ENCODE measurements at places on chromosomes 6 and 20.

GRCh38 chr20:40489886-40490285 is 199.2 kb downstream of the MAFB start:
- DNase-seq: no peak

GRCh38 chr20:53608456-53609452 is 15.1 kb upstream of the ZNF217 start:
- DNase-seq: peak; percentile 82

- no peak for DNase-seq
These were observed 47.4 kb downstream of the GPR63 start for GRCh38 chr6:96789871-96790270.

- DNase-seq: peak; percentile 43
These were observed 6.6 kb downstream of the MMP24OS start for GRCh38 chr20:35271073-35271882.

GRCh38 chr6:143971482-143972205 is 36.4 kb downstream of the PLAGL1 start:
- DNase-seq: no peak

GRCh38 chr20:63032026-63032800 is 25.4 kb upstream of the BHLHE23 start:
- no peak for DNase-seq

- DNase-seq: no peak
These were observed 777.8 kb downstream of the TBC1D32 start for GRCh38 chr6:120556491-120556890.

DNA sequence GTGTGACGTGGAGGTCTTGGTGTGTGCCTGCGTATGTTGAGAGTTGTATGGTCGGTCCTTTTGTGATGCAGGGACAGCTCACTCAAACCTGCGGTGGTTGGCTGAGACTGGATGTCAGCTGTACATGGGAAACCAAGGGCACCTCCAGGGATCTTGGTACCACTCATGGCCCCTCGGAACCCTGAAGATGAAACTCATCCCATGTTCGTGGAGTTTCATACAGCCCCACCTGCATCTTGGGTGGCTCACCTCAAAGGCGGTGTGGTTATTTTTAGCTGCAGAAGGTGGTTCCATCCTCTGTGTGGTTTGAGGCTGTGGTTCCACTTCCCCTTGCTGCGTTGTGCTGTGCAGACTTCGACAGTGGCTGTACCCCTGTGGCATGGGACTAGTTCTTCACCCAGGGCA is 52.6 kb upstream of the SLC22A1 start:
- DNase-seq: no peak

GRCh38 chr6:2116496-2116895 is 128.9 kb downstream of the GMDS start:
- no peak for DNase-seq

DNA sequence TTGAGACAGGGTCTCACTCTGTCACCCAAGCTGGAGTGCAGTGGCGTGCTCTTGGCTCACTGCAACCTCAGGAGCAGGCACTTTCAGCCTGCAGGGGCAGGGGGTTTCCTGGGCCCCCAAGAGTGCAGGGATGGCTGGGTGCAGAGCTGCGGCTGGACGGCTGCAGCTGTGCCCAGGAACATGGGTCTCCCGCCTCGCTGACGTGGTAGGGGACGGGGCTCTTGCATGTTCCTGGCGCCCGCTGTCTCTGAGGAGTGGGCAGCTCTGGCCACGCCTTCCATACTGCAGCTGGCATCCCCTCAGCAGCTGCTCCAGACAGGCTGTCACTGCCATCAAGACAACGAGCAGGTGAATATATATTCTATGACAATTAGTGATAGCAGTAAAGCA is 2.2 kb upstream of the DEK start:
- no peak for DNase-seq

- no peak for DNase-seq
These were observed 7.1 kb upstream of the MYT1 start for GRCh38 chr20:64156886-64157875.

DNA sequence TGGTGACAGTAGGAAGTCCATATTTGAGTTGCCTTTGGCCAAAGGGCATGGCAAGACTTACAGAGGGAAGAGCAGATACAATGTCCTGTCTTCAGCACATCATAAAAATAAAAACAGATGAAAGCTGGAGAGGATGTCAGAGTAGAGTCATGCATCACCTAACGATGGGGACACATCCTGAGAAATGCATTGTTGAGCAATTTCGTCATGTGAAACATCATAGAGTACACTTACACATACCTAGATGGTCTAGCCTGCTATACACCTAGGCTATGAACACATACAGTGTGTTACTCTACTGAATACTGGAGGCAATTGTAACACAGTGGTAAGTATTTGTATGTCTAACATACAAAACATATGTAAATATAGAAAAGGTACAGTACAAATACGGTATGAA is 75.6 kb downstream of the VEGFA start:
- DNase-seq: no peak

- no peak for DNase-seq
These were observed 16.5 kb downstream of the SLC52A3 start for GRCh38 chr20:751761-752160.

GRCh38 chr6:37399131-37399530 is 33.9 kb upstream of the CMTR1 start:
- DNase-seq: no peak

DNA sequence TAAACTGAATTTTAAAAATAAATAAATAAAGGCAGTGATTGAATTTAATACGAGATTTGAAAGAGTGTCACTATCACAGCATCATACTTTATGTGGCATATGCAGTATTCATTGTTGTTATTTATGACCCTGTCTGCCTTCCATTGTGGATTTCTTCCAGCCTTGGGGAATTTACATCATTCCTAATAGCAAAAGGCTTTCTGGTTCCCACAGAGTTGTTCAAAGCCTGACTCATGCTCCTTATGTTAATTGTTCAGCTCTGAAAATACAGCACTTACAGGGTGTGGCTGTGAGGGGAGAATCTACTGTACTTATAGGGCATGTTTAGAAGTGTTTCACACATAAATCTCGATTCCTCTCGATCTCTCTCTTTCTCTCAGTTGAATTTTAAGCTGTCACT is 54.4 kb downstream of the JAG1 start:
- peak; percentile 60 for DNase-seq

DNA sequence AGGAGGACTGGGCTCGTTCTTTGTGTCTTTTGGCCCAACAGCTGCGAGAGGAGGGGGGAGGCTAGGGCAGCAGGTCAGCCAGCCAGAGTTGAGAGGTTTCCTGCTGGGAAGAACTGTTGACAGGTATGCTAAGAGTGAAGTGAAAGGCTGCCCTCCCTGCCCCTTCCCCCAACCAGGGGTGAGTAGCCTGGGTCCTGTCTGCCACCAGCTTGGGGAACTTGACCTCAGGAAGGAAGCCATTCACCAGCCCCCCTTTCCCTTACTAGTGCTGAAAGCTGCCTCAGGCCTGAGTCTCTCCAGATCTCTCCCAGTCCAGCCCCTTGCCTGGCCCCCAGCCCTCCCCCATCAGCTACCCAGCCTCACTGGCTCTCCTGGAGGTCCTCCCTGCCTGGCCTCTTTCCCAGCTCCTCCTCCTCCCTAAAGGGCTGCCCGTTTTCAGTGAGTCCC is 20.7 kb upstream of the ZNF76 start:
- peak; percentile 89 for DNase-seq

DNA sequence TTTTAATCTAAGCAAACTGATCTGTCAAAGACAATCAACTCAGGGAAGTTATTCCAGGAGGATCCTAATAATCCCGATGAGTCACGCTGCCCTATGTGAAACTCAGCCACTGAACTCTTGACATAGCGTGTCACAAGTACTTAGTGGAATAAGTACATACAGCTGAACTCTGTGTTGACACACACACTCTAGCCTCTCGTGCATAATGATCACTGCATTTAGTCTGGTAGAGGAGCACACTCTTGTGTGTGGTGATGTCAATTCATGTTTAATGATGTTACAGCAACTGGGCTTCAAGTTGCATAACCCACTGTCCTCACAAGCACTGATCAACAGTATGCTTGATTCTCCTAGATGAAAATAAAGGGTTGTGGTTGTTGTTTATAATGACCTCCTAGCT is 148.3 kb downstream of the HACE1 start:
- DNase-seq: no peak

DNA sequence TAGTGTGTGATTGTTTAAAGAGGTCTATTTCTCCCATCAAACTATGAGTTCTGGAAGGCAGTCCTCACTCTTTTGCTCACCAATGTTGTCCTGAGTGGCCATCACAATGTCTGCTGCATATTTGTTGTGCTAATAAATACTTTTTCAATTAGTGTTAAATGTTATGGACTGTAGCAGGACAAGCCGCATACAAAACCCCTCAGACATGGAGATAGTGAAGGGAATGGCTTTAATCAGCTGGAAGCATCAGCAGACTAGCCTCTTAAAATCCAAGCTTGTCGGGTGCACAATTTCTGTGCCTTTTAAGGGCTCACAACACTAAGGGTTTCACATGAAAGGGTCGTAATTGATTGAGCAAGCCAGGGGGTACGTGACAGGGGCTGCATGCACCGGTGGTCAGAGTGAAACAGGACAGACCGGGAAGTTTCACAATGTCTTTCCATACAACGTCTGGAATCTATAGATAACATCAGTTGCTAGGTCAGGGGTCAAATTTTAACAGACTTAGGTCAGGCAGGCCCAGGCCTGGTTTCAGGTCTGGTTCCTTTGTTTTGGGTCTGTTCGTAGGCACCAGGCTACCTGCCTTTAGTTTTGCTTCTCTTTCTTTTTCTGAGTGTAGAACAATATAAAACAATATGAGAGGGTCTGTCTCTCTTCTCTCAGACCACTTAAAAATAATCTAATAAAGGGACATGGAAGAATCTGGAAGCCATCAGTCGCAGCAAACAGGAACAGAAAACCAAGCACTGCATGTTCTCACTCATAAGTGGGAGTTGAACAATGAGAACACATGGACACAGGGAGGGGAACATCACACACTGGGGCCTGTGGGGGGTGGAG is 327.6 kb upstream of the HTR1E start:
- peak; percentile 92 for DNase-seq

DNA sequence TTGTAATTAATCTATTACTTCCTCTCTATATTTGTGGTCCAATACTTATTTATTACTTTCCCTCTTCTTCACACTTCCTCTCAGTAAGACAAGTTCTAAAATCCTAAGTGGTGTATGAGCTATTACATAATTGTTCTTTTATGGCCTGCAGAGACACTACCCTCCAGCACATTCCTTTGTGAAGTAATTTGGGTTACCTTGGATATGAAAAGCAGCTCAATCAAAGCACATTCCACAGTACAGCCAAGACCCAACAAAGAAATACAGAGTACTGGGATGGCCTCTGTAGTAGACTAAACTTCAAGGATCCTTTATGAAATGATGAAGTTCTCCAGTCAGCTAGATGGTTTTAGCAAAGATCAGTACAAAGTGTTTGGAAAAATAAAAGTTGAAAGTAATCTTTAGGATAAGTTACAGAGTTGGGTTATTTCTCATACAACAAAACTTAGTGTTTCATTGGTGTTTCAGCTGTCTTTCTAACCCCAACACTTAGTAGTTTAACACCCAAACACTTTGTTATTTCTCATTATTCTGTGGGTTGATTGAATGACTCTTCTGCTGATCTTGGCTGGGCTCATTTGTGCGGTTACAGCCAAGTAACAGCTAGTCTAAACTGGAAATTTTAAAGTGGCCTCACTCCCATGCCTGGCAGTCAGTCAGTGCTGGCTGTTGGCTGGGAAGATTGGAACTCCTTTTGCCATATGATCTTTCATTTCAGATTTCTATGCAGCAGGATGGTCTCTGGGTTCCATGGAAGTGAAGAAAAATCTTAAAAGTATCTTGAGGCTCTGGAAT is 161.5 kb upstream of the POU3F2 start:
- DNase-seq: peak; percentile 48

- no peak for DNase-seq
These were observed 233.4 kb downstream of the TBC1D7 start for GRCh38 chr6:13094781-13095425.

Measured in ELF-1 (cell line).